Activated CD8-positive, alpha-beta T cell treated with anti-CD3 and anti-CD28 coated beads, Interleukin-2, amount 10 ng/mL, durations not matched to agents 7 days and 5 days (primary cell): ENCODE measurements at places on chromosomes 11 and 22. TPM values are rescaled to one million over a fixed set of nuclear protein-coding genes. Genes with fewer than 3 reads are reported as not detected.

Gene CSF2RB
- total RNA-seq, result 1.4 TPM

DNA sequence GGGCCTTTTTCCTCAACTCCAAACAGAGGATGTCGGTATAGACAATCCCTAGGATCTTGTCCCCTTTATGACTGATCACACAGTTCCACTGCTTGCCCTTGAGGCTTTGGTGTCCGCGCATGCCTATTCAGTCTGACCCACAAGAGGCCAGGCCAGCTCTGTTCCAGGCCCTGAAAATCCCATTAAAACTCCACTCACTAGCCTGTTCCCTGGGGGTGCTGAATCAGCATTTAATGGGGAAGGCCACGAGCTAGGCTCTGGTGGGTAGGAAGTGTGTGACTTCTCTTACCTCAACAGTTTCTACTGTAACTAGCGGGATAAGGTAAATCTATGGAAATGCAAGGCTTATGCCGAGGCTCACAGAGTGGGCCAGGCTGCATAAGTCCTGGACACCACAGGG, 117.7 kb downstream of the PTPRJ start:
- no peak for DNase-seq

DNA sequence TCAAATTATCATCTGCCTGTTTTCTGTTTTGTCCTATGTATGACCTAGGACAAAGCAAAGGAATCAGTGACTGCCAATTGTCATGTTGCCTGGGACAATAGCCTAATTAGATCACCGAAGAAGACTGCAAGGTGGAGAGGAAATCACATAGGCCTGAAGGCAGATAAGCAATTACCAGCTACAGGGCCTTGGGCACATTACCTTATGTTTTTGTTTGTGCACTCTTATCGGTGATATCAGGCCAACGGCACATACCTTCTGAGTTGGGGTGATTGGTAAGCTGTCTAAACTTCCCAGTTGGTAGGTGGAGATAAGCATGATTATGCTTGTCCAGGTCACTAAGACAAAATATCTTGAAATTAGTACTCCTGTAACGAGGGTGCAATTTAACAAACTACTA, 58.1 kb upstream of the FAM181B start:
- DNase-seq, result no peak

Gene C11orf42
- not detected for total RNA-seq

- peak; percentile 44 for DNase-seq
These were observed 46.2 kb downstream of the IGF2 start for GRCh38 chr11:2092956-2093412.
